ENCODE measurements at places on chromosomes 6 and 20.
A peak's percentile ranks its signal among the peaks of the same experiment; 100 is the strongest.

GRCh38 chr6:52423971-52424381 lies 3.8 kb downstream of the EFHC1 start:
- peak; percentile 92 for DNase-seq

- DNase-seq = no peak
These were observed 26.0 kb downstream of the CEBPB start for GRCh38 chr20:50216543-50217206.

DNA sequence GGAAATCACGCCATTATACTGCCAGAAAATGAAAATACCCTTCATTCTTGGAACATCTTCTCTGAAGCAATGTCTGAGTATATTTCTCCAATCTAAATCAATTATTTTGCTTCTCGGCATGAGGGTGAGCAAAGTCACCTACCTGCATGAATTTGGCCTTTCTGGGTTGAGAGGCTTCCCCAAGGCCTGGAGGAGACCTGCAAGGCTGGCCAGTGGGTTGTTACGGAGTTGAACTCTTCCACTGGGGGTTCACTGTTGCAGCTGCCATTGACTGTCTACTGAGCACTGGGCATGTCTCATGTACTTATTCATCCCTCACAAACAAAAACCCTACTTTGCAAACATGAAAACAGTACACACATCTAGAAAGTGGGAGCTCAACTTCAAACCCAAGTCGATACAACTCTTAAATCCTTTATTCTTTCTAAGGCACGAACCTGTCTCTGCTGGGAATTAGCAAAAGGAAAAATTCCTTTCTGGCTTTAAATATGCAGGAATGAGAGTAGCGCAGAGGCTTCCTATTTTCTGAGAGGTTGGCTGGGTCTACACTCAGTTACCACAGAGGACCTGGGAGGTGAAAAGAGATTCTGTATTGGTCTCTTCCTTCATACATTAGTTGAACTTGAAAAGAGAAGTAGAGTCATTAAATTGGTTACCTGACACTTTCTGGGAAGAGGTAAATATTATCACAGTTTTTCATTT lies 87.6 kb upstream of the SGK1 start:
- DNase-seq = peak; percentile 42

DNA sequence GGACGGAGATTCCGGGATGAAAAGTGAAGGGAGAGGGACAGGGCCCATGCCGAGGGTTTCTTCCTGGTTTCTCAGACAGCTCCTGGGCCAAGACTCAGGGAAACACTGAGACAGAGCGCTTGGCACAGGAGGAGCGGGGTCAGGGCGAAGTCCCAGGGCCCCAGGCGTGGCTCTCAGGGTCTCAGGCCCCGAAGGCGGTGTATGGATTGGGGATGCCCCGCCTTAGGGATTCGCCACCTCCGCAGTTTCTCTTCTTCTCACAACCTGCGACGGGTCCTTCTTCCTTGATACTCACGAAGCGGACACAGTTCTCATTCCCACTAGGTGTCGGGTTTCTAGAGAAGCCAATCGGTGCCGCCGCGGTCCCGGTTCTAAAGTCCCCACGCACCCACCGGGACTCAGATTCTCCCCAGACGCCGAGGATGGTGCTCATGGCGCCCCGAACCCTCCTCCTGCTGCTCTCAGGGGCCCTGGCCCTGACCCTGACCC lies 55.0 kb upstream of the HLA-A start:
- peak; percentile 48 for DNase-seq

DNA sequence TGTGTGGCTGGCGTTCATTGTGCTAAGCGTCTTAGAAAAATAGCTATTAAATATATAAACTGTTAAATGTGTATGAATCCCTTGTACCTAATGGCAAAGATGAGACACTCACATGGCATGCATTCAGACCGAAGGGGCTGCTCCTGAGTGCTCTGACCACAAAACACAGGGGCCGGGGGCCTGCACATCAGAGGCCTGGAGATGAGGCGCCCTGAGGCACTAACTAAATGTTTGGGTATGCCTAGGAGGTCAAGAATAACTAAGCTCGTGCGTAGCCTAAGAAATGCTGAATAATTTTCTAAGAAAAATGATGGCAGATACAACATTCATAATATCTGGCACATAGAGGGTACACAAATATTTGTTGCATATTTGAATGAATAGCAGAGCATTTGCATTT lies 92.5 kb downstream of the PSMB1 start:
- DNase-seq = no peak

DNA sequence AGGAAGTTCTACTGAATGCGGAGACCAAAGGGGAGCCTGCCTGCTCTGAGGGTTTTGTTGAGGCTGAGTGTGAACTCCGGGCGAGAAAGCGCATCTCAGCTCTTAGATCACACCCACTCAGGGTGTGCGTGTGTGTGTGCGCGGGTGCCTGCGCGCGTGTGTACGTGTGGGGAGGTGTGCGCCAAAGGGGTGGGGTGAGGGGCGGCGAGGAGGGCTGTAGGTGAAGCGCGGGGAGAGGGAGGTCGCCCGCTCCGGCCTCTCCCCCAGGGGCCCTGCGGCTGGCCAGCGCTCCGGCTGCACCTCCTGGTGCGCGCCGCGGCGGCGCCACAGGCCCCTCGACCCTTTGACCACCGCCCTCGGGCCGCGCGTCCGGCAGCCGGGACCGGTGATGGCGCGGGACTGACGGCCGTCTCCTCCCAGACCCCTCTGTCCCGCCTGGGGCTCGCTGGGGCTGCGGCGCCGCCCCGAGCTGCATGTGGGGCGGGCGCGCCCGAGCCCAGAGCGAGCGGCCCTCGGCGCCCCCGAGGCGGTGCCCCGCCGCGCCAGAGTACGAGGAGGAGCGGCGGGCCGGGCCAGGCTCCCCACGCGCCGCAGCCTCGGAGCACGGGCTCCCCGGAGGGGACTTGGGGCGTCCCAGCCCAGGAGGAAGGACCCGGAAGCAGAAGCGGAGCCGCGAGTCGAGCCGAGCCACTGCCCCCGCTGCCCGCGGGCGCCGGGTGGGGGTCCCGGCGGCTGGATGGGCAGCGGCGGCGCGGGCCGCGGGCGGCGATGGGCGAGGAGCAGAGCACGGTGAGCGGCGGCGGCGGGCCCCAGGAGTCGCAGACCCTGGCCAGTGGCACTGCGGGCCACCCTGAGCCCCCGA lies at the start of gene RNF217:
Gene RNF217, plus strand, starts transcription at position 661 of the 862 bp plus-strand sequence. Its CDS starts 108 bp downstream, at position 769.
- peak; percentile 86 for DNase-seq

DNA sequence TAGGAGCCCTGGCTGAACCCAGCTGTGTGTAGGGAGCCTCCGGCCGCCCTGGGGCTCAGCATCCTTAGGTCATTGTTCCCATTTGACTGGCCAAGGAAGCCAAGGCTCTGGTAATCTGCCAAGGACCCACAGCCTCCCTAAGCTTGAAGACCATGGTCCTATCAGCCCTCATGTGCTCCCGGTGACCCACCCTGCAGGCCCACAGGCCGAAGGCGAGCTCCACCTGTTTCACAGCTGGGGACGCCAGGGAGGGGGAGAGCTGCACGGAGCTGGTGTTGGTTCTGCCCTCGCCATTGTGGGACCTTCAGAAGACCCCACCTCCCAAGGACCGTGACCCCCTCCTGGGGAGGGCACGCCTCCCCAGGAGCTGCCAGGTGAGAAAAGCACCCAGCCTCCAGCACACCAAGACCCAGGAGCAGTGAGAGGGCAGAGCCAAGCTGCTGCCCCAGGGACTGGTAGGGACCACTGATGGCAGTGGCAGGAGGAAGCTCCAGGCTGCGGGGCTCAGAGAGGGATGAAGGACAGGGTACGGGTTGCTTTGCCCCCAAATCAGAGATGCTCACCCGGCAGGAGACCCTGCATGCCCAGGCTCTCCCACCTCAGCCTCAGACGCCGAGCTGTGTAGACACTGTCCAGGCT lies 30.7 kb upstream of the MRGBP start:
- no peak for DNase-seq
